Type B pancreatic cell (in vitro differentiated cells): ENCODE measurements at places on chromosomes 5 and 9. TPM values are rescaled to one million over a fixed set of nuclear protein-coding genes. Genes with fewer than 3 reads are reported as not detected.
A peak's percentile ranks its signal among the peaks of the same experiment; 100 is the strongest.

- no peaks in the 10 kb centered on the region for H3K4me1 ChIP-seq
- no peak overlapping the region for H3K4me3 ChIP-seq
- no peaks in the 10 kb centered on the region for H3K36me3 ChIP-seq
- H3K27me3 ChIP-seq, result no peaks in the 10 kb centered on the region
- H3K27ac ChIP-seq, result no peak overlapping the region
- no peak for DNase-seq
These were observed 60.5 kb upstream of the ENTREP1 start for GRCh38 chr9:69264526-69264925.

- peaks cover 4% of the 10 kb centered on the region for H3K4me1 ChIP-seq
- no peak for DNase-seq
- no peak overlapping the region for H3K27ac ChIP-seq
- H3K4me3 ChIP-seq, result no peak overlapping the region
- H3K27me3 ChIP-seq, result peaks cover 4% of the 10 kb centered on the region
These were observed 81.1 kb downstream of the SEC61B start for GRCh38 chr9:99303177-99303576.

DNA sequence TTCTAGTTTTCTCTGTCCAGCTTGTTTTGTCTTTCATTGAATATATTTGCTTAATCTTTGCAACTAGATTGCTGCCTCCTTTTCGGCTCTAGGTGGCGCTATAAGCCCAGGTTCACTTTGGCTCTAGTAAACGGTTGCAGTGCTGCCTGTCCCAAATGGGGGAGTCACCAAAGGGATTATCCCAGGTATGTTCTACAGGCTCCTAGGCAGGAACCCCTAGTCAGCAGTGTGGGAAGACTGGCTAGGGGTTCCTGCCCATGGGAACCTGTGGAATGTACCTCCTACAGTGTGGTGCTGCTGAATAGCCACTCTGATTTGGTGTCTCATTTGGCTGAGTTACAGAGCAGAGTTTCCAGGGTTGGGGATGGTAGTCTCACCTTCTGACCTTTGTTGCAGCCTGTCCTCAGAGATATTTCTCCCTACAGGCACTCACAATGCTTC lies 85.2 kb downstream of the ARSB start:
- no peak for DNase-seq
- no peaks in the 10 kb centered on the region for H3K27me3 ChIP-seq
- H3K4me3 ChIP-seq, result no peak overlapping the region
- peaks cover 16% of the 10 kb centered on the region for H3K36me3 ChIP-seq

- H3K27me3 ChIP-seq, result no peaks in the 10 kb centered on the region
- DNase-seq, result no peak
- H3K4me1 ChIP-seq, result peaks cover 15% of the 10 kb centered on the region
- H3K4me3 ChIP-seq, result peak overlapping the region; percentile 94
These were observed 720 bp downstream of the NUDT12 start for GRCh38 chr5:103561685-103562452.

DNA sequence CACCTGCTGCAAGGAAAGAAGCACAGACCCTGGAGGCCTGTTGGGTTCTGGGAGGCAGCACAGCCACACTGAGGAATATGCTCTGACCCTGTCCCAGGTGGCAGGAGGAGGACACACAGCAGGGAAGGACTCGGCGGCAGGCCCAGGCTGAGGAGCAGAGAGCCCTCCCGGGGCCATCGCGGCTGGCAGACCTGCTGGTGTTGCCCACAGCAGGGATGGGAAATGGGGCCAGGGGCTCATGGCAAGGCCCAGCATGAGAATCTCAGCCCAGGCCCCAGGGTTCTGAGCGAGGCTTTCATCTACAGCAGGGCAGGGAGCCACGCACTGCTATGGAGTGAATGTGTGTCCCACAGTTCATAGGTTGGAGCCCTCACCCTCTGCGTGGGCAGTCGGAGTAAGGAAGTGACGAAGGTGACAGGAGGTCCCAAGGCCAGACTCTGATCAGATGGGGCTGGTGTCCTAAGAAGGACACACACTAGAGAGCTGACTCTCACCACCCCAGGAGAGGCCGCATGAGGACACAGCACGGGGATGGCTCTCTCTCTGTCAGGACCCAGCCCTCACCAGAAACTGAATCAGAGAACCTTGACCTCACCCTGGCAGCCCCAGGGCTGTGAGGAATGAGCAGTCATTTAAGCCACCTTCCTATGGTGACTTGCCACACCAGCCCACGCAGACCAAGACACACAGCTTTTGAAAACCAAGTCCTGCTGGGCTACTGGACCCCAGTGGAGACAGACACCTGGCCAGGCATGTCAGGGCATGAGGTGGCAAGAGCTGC lies 10.3 kb upstream of the GPSM1 start:
- H3K4me1 ChIP-seq, result peaks cover 11% of the 10 kb centered on the region
- H3K4me3 ChIP-seq, result no peak overlapping the region
- no peak for DNase-seq
- no peaks in the 10 kb centered on the region for H3K36me3 ChIP-seq
- no peak overlapping the region for H3K27ac ChIP-seq

DNA sequence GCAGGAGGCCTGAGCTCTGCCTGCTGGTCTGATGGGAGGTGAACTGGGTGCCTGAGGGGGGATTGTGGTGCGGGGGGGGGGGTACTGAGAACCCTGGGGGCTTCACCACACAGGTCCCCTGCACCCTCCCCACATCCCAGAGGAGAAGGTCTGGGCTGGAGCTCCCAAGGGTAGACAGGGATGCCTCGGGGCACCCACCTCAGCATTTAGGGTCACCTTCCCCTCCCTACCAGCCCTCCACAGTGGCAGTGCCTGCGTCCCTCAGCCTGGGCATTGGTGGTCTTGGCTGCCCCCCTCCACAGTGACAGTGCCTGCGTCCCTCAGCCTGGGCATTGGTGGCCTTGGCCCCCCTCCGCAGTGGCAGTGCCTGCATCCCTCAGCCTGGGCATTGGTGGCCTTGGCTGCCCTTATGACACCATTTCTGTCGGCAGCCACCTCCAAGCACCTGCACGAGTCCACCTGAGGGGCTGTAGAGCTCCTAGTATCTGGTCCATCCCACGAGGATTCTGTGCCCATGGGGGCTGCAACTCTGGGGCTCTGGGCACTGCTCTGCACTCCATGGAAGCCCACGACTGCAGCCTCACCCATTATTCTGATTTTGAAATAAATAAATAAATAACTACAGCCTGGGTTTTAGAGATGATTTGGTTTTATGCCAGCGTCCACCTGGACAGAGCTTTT lies 21.5 kb downstream of the NKD2 start:
- no peak for DNase-seq
- no peak overlapping the region for H3K4me3 ChIP-seq
- H3K4me1 ChIP-seq, result peaks cover 9% of the 10 kb centered on the region
- H3K27me3 ChIP-seq, result no peaks in the 10 kb centered on the region

DNA sequence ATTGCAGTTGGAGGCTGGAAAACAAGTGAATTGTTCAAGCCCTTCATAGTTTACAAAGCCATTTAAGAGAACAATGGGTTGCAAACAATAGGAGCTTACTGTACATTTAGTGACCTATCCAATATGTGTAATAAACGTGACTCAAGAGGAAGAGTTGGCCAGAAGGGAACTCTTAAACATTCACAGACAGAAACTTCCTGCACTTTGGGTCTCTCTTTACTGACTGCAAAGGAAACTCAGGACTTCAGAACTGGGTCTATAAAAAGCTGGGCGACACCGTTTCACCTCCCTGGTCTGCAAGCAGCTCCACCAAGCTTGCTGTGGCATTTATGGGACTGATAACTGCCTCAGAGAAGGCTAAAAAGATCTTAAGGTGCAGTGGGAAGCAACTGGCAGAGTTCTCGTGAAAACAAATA lies 48.7 kb upstream of the SPATA31D4 start:
- no peak overlapping the region for H3K27ac ChIP-seq
- peaks cover 6% of the 10 kb centered on the region for H3K4me1 ChIP-seq
- H3K27me3 ChIP-seq, result no peaks in the 10 kb centered on the region
- H3K36me3 ChIP-seq, result no peaks in the 10 kb centered on the region
- H3K4me3 ChIP-seq, result no peak overlapping the region
- DNase-seq, result no peak

GRCh38 chr5:63145167-63145566 lies 566.5 kb downstream of the LRRC70 start:
- DNase-seq, result no peak
- H3K4me3 ChIP-seq, result no peak overlapping the region
- H3K4me1 ChIP-seq, result no peaks in the 10 kb centered on the region
- no peaks in the 10 kb centered on the region for H3K36me3 ChIP-seq

DNA sequence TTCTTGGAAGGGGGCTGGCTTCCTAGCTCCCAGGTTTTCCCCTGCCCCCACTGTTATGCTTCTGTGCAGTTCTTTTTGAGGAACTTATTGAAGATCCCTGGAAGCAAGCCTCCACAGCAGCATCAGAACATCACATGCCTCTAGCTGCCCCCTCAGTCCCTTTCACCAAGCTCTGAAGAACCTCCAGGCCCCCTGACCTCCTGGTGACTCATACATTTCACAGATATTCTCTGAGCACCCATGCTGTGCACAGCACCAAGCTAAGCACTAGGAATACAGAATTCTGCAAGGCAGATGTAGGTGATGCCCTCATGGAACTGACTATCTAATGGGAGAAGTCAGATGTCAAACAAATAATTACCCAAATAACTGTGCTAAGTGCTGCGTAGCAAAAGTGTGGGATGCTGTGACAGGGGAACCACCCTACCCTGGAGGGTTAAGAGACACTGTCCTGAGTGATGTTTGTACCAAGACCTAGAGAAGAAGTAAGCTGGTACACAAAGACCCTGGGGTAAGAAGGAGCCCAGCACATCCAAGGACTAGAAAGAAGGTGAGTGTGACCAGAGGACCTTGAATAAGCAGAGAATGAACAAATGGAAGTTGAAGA lies 213.7 kb upstream of the NR4A3 start:
- H3K27me3 ChIP-seq, result peaks cover 2% of the 10 kb centered on the region
- H3K4me3 ChIP-seq, result no peak overlapping the region
- peaks cover 8% of the 10 kb centered on the region for H3K4me1 ChIP-seq
- no peak for DNase-seq

Gene RECK
- 1.9 and 11.7 TPM in 2 replicates for total RNA-seq

Gene PCDH1
- 22.8 and 41.7 TPM in 2 replicates for total RNA-seq

Gene MORN5
- total RNA-seq, result 0.88 and 2.1 TPM in 2 replicates

Gene SLC25A48
- total RNA-seq, result 3.3 and 8.2 TPM in 2 replicates

Gene IFNE
- 0.19 and 0.75 TPM in 2 replicates for total RNA-seq

Gene HAPLN1
- 3.1 and 5.5 TPM in 2 replicates for total RNA-seq

Gene DDX4
- total RNA-seq, result not detected in 2 replicates
